Spinal cord (tissue), 10 donors: ENCODE measurements at places on chromosomes 11 and 22. TPM values are rescaled to one million over a fixed set of nuclear protein-coding genes. Genes with fewer than 3 reads are reported as not detected.

GRCh38 chr11:68142028-68142412 is 20.8 kb upstream of the CHKA start:
- no peak for DNase-seq

GRCh38 chr11:30196400-30197206 is 34.2 kb upstream of the FSHB start:
- peak; percentile 48 for DNase-seq

The CRYBB2 gene
- total RNA-seq = not detected

The OR52I2 gene
- not detected for total RNA-seq
